NB4 (cell line): ENCODE measurements at places on chromosomes 5 and 9.
A peak's percentile ranks its signal among the peaks of the same experiment; 100 is the strongest.

DNA sequence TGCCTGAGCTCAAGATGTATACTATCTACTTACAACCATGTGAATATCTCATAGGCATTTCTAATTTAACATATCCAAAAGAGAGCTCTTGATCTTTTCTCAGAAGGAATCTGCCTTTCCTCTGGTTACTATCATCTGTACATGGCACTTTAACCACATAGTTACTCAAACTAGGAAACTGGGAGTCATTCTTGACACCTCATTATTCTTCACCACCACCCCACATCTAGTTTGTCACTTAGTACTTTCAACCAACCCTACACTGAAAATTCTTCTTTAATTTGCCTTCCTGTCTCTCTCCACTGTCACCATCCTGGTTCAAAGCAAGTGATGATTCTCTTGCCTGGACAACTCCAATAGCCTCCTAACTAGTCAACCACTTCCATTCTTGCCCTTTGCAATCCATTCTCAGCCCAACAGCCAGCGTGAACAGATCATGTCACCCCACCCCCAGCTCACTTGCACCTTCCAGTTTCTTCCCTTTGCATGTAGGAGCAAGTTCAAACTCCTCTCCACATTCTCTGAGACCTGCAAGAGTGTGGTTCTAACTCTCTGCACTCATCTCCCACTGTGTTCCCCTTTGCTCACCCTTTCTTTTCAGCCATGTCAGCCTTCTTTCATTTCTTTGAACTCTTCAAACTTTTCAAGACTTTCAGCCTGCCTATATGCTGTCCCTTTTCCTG is 17.3 kb upstream of the SMAD5 start:
- DNase-seq, result no peak

DNA sequence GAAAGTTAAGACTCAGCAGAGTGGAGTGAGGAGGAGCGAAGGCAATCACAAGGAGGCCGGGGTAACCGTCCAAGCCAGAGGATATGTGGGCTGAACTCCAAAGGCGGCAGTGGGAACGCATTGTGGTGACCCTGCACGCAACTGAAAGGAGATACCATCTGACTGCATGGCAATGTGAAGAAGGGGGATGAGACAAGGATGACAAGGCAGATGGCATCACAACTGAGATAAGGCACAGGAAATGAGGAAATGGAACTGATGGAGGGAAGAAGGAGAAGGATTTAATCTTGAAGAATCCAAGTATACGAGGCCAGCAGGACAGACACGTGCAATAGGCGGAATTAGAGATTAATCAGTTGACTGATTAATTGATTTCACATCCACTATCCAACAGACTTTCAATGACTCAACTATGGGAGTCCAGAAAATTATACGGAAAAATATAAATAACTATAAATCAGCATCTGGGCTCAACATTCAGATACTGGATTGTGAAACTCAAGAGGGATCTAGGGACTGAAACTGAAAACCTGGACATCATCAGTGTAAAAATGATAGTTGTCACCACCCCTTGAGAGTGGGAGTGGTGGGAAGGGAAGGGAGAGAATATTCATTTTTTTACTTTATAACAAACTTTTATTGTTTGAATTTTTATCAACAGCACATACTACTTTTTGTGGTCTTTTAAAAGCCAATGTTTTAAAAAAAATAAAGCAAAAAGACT is 86.1 kb downstream of the ARL15 start:
- DNase-seq, result peak; percentile 72

DNA sequence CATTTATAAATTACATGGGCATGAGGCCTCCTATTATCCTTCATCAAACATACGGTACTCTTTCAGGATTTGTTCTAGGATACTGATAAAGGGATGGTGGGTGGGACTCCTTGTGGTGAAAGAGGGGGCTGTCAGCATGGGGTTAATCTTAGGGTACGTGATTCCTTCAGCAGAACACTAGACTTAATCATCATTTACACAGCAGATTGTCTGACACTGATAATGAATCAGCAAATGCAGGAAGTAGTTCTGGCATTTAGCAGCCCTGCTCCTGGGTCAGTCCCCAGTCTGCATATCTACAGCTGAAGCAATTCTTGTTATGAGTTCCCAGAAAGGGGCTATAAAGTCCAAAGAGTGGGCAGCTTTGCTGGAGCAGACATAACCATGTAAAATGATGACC is 384.6 kb downstream of the SPOCK1 start:
- no peak for DNase-seq

GRCh38 chr5:132849347-132849746 is 16.9 kb downstream of the GDF9 start:
- no peak for DNase-seq

- DNase-seq, result no peak
Observed at GRCh38 chr5:42691413-42691937, 65.1 kb upstream of the CCDC152 start.

DNA sequence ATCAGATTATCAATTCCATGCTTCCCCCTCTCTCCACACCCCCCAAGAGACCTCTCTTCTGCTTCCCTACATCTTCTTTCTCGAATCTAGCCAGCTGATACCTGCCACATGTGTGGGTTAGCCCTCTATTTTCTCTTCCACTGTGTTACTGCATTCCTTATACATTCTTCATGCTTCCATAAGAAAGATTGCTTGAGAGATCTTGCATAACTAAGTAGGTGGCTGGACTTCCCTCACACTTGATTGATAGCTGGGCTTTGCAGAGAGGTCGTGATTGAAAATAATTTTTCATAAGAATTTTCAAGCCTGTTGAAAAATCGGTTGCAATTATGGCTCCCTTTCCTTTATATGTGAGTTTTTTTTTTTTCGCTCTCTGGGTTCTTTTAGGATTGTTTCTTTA is 33.0 kb upstream of the PANK3 start:
- no peak for DNase-seq

DNA sequence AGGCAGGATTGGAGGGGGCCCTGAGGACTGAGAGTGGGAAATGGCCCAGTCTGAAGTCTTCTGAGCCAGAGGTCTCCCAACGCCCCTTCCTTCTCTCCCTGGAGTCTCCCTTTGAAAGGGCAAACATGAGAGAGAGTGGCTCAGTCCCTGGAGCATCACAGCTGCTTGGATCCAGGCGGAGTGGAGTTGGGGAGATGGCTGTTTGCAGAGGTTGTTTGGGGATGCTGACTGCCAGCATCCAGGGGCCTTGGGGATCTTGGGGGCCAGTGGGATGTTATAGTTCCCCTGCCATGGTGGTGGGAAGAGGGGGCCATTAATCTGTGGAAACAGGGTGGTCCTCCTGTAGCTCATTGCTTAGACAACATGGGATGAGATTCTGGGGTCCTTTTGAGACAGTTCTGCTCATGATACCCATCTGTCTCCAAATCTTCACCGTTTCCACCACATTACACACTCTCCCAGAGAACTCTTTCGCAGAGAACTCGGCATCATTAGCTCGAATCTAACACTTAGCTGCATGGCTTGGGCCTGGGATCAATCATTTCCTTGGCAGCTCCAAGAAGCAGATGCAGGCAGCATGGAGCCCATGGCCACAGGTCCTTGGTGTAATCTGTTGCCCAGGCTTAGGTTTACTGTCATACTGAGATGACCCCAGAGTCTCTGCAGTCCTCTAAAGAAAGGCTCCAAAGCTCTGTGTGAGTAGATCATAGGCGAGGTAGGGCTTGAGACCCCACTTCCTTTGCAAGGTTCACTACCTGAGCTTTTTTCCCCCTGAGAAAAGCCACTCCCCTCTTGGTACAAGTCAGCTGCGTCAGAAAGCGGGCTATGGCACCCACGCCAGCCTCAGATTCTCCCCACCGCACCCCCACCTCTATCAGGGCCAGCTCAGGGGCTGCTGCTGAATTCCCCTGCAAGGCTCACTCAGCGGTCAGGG is 54.4 kb upstream of the SH3PXD2B start:
- DNase-seq, result no peak

GRCh38 chr5:99814321-99815063 is 720.7 kb upstream of the FAM174A start:
- no peak for DNase-seq
